NCI-H82 (cell line): ENCODE measurements at places on chromosomes 1 and 21.

DNA sequence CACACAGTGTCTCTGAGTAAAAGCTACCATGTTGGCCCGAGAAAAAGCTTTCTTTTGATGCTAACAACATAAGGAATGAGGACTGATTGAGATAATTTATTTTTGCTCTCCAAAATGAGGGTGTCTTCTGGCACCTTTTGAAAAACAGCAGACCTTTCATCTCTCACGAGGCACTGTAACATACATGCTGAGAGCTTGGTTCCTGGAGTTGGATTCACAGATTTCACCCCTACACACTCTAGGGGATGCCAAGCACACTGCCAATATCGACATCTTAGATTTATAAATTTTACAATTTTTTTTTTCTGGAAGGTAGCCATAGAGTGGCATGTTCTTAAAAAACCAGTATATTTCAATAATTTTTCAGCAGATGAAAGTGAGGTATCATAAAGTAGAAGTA lies 408.3 kb downstream of the DSCAM start:
- no peak for DNase-seq

GRCh38 chr1:30856260-30856790 lies 52.2 kb downstream of the SDC3 start:
- DNase-seq, result peak; percentile 75

GRCh38 chr1:214694769-214695168 lies 91.8 kb downstream of the CENPF start:
- no peak for DNase-seq

DNA sequence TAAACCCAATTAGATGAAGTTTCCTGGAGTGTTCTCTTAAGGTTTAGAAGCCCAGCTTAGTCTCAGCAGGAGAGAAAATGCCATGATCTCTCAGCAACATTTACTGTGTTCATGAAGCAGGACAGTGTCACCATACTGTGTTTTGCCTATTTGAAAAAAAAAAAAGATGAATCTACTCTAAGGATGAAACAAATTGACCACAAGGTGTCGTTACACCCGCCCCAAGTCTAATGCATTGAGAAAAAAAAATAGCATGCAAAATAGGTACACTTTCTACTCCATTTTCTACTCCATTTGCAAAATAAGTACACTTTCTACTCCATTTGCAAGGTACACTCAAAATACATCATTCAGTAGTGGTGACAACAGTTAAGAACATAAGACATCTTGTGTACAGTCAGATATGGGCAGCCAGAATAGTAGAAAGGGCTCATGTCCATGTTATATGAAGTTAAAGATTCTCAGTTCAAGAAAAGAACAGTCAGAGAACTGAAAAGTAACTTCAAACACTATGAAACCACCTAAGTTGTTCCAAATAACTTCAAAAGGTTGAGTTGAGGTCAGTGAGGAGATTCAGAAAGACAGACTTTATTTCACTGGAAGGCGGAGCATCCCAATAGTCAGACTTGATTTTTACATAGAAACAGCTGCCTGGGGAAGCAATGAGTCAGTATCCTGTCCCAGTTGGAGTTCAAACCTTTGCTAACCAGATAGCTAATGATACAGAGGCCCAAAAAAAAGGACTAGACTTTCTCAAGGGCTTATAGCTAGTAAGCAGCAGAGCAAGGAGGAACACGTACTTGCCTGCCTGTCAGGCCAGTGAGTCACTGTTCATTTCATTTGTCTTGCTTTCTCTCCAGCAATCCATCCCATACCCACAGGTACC lies 13.3 kb downstream of the PLPPR5 start:
- peak; percentile 34 for DNase-seq

DNA sequence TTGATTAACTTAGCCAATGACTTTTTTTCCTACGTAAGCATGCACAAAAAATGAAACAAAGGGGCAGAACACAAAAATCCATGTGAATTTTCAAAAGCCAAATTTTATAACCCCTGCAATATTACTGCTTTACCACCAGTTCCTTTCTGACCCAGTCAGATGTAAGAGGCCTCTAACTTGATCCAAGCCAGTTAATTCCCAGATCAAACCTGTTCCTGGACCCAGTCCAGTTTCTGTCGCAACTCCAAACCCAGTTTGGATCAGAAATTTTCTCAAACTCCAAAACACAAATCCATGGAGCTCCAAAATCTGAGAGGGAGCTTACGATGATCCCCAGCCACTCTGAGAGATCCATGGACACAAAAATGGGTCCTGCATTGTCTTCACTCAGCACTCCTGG lies 7.8 kb upstream of the ZYG11A start:
- DNase-seq, result no peak

DNA sequence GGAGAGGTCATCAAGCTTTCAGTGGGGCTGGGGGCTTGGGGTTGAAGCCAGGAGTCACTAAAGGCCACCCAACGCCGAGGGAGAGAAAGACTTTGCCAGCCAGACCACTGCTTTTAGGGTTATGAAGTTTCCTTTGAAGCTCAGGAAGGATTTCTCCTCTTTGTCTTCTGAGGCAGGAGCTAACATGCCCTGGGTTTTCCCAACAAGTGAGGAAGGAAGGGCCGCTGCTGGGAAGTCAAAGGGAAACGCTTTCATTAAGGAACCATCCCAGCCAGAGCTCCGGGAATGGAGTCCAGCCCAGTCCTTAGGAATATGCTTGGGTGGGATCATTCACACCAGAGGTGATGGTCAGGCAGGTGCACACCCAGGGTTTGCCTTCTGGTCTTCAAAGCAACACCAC lies 436.9 kb downstream of the PRDM2 start:
- DNase-seq, result no peak

DNA sequence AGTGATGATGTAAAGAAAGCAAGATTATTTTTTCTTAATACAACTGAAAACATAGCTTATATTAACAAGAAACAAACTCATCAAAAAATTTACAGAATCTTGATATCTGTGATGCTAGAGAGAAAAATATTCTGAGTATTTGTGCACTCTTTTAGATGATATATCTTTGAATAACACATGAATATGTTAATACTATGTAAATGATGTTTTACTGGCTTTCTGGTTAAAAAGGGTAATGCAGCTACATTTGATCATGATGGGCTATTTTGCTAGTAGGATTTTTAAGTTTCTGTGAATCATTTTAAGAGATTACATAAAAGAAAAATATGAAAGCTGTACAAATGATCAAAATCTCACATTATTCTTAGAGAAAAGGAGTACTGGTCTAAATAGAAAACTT lies 114.5 kb downstream of the GRIK1 start:
- DNase-seq, result no peak

DNA sequence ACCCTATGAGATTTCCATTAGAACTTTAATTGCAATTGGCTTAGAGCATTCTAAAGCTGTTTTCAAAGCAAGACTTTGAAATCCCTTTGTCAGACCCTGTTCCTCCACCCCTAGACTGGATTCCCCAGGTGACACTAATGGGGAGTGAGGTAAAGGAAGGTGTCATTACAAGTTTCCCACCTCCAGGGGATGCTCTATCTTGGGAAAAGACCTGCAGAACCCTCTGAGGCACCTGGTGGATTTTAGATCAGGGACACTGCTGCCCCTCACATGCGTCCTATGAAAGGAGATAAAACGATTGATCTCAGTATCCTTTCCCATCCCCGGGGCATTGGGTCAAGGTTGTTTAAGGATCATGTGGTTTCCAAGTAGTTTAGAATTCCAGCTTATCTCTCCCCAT lies 80.3 kb upstream of the RGS4 start:
- peak; percentile 33 for DNase-seq

- peak; percentile 99 for DNase-seq
These were observed 19.2 kb upstream of the CDK18 start for GRCh38 chr1:205484985-205485967.

DNA sequence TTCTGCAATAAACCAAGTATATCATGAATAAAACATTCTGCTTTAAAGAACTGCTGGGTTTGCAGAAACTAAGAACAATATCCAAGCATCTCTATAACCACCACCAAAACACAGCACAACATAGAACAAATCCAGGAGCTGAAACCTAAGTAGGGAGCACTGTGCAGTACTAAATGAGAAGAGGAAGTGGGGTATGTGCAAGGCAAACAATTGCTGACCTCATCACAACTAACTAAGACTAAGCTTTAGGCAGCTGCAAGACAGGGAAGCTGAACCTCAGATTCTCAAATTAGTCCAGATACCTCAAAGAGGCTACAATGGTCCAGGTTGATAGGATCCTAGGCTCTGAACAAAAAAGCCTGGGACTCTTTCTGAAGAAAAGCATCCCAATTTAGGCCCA lies 172.6 kb downstream of the SLC44A5 start:
- DNase-seq, result no peak

DNA sequence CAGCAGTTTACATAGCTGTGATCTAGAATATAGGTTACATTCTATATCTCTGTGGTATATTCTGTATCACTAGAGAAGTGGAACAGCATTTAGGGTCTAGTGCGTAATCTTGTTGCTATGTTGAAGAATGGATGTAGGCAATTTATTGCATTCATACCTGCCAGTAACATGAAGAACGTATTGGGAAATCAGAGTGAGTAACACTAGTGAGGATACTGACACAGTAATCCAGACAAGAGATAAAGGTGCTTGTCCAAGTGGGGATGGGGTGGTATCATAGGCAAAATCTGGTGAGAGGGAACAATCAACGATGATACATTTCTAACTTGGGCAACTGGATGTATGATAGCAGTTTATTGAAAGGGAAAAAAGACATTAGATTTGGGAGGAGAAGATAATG lies 9.8 kb downstream of the PPP2R5A start:
- DNase-seq, result no peak

DNA sequence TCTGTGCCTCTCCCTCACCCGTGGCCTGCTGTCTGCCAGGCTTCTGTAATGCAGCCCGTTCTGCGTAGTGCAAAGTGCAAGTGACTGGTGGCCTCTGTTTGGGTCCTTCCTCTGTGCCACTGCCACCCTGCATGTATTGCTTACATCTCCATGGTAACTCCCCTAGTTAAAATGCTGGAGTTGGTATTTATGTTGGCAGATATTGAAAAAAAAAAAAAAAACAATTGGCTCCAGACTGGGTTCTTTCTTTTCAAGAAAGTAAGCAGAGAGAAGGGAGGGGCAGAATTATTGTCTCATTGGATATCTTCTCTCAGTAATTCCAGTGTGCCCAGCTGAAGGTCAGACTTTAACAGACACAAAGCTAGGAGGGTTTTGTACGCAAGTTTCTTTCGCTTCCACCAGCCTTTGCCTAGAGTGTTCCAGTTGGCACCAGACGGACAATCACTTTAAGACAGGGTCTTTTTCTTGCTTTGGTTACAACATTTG lies 242.3 kb downstream of the PBX1 start:
- no peak for DNase-seq

GRCh38 chr1:167659450-167659849 lies 29.4 kb downstream of the RCSD1 start:
- DNase-seq, result no peak

DNA sequence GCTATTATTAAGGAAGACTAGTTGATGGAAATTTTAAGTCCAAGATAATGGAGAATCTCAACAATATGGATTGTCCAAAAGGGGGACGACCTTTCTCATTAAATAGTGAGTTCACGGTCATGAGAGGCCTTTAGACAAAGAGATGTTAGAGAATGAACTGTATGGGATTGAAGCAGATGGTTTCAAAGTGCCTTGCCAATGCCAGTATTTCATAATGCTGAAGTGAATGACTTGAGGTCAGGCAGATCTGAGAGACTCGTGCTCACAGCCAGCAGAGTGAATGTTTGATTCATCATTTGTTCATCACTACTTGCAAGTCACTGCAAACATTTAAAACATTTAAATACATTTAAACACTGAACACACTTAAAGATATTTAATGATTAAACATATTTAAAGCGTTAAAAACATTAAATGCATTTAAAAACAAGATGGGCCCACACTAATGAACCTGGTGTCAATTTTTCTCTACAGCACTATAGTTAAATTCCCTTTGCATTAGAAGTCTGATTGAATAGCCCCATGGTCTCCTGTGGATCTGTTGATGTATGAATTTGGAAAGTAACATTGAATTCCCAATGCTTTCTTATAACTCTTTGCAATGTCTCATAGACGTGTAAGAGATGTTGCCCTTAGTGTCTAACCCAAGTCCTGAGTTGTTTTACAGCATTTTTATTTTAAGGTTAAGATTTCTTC lies 80.7 kb downstream of the TGFB2 start:
- DNase-seq, result no peak

- DNase-seq, result peak; percentile 23
These were observed 16.3 kb downstream of the CNIH3 start for GRCh38 chr1:224632381-224632871.

DNA sequence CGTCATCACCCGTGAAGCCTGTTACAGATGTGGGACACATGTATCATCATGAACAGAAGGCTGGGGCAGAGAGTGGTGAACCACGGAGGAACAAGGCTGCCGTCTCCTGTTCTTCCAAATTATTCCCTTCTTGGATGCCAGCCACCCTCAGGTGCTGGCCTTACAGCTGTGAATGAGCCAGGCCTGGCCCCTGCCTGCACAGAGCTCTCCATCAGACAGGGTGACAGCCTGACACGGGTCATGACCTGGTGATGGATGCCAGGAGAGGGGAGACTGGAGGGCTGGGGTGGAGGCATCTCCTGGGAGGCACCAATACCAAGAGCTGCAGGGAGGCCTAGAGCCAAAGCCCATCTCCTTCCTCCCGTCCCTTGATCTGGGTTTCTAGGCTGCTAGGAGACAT lies 230.0 kb upstream of the C1orf174 start:
- DNase-seq, result no peak

DNA sequence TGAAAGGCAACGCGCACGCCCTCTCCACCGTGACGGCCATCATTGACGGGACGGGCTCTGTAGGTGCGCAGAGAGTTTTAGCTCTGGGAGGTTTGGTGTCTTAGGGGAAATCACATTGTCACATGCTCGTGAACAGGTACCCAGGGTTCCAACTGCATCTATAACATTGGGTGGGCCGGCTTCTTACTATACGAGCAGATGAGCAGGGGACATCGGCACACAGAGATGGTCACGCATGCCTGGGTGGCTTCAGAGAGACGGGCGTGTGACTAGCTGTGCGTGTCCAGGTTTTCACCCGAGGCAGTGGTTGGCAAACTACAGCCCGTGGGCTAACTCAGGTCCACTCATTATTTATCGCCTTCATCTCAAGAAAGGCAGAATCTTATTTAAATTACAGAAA lies 54.7 kb downstream of the SLC37A1 start:
- DNase-seq, result no peak

GRCh38 chr1:185860311-185860710 lies 126.1 kb downstream of the HMCN1 start:
- no peak for DNase-seq

- DNase-seq, result no peak
These were observed 144.2 kb downstream of the SYT2 start for GRCh38 chr1:202565890-202566602.
